ENCODE measurements at places on chromosomes 2 and 18.

DNA sequence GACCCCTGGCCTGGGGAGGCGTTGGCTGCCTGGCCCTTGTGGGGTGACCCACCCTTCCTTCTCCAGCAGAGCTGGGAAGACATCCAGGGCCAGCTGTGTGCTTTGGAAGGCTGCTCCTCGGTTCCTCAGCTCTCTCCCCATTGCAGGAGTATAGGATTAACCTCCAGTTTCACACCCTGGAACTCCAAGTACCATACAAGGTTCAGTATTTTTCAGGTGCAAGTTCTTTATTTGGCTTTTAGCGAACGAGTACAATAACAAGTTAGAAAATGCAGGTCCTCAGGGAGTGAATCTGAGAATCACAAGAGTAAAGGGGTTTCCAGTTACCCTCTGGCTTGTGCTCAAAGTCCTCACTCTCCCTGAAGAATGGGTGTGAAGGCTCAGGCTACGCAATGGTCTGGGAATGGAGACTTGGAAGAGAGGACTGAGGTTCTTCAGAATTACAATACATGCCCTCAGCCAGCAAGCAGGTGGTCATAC is 101.2 kb downstream of the APOB start:
- no peaks in the 10 kb centered on the region for H3K27me3 ChIP-seq
- DNase-seq: no peak
- no peaks in the 10 kb centered on the region for H3K36me3 ChIP-seq
- no peak overlapping the region for H3K4me3 ChIP-seq
- H3K27ac ChIP-seq: no peak overlapping the region

DNA sequence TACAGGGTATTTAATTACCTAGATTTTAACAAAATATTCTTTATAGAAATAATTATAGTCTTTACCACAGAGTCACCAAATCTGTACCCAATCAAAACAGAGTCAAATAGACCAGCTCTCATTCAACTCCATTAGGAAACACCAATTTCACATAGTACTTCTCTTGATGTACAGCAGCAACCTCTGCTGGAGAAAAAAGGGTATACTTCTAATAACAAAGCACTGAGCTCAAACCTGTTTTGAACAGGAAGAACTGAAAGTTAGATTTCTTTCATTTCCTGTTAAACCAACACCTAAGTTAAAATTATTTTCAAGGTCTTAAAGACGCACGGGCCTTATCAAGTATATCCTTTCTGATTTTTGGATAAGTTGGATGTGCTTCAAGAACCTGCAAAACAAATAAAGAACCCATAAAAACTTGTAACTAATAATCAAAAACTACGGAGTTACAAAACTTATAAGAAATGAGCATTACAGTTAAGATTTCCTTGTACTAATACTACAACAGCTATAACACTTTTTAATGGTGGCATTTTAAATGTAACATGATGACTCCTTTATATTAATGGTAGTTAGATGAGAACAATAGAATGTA is 79.0 kb downstream of the TTC21B start:
- H3K36me3 ChIP-seq: peaks cover 17% of the 10 kb centered on the region
- no peak overlapping the region for H3K4me3 ChIP-seq
- no peak for DNase-seq
- H3K4me1 ChIP-seq: no peaks in the 10 kb centered on the region

DNA sequence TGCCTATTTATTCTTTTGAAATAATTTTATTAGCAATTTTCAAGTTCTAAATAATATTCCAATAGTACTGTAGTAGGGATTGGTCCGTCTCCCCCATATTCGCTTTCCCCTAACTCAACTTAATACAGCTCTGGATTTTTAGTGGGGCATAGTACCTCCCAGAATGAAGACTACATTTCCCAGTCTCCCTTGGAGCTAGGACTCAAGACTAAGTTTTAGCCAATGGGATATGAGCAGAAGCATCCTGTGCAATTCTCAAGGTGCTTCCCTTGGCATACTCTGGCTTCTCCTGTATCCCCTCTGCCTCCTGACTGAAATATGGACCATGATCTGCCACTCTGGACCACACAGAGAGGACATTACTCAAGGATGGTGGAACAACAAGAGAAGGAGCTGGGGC is 24.1 kb downstream of the ST3GAL5 start:
- no peak overlapping the region for H3K4me3 ChIP-seq
- no peaks in the 10 kb centered on the region for H3K36me3 ChIP-seq
- no peaks in the 10 kb centered on the region for H3K27me3 ChIP-seq

GRCh38 chr2:197285361-197285760 is 25.2 kb downstream of the ANKRD44 start:
- H3K4me3 ChIP-seq: no peak overlapping the region
- DNase-seq: no peak
- no peaks in the 10 kb centered on the region for H3K27me3 ChIP-seq
- no peak overlapping the region for H3K27ac ChIP-seq
- H3K36me3 ChIP-seq: no peaks in the 10 kb centered on the region
- no peaks in the 10 kb centered on the region for H3K4me1 ChIP-seq

- H3K4me1 ChIP-seq: peaks cover 5% of the 10 kb centered on the region
- peaks cover 15% of the 10 kb centered on the region for H3K36me3 ChIP-seq
- DNase-seq: no peak
- no peaks in the 10 kb centered on the region for H3K27me3 ChIP-seq
Measured at GRCh38 chr2:231213931-231214642, 15.7 kb downstream of the ARMC9 start.

All from ascending aorta (tissue), 2 donors.